Stromal cell of bone marrow (primary cell): ENCODE measurements at places on chromosomes 2 and 18.

DNA sequence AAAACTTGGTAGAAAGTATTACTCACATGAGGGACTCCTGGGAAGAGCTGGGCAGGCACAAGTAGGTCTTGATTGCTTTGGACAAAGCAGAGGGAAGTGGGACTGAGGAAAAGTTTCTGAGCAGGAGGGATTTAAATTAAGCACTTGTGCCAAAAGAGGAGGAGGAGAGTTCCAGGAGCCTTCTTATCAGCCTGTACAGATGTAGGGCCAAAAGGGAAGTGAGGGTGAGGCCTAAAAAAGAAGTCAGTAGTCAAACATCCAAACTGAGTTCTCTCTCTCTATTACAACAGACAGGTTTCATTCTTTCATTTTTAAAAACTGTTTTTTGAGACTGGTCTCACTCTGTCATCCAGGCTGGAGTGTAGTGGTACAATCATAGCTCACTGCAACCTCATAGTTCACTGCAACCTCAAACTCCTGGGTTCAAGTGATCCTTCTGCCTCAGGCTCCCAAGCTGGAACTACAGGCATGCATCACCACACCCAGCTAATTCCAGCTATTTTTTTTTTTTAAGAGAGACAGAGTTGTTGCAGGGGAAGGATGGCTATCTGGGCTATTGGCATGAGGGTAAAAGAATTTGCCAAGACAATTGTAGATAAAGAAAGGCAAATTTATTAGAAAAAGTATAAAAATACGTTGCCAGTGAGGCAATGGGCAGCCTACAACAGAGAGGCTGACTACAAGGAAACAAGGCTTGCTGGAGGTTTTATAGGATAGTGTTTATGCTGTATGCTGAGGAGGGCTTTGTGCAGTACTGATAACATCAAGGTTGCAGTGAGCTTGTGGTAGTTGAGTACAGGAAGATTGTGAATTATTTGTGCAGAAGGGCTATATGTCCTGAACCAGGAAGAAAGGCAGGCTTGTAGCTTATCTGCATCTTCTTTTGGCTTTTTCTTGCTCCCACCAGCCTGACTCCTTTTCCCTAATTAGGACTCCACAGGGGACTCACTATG is 29.0 kb downstream of the CFAP210 start:
- DNase-seq = no peak

- DNase-seq = no peak
These were observed 12.9 kb downstream of the UBR3 start for GRCh38 chr2:169839954-169840746.

DNA sequence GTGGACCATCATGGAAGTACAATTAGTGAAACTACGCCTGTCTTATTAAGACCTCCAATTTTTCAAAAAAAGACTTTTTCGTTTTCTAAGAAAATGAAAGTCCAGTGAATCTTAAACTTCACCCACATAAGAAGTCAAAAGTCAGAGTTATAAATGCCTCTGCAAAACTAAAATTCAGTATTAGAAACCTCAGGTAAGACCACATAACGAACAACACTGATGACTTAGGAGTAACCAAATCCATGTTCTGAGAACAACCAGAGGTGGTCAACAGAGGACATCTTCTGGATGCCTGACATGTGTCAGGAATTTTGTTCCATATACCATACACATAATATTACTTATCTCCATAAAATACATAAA is 62.4 kb downstream of the RPL31 start:
- no peak for DNase-seq

GRCh38 chr2:10209406-10209935 is 86.9 kb downstream of the RRM2 start:
- DNase-seq = no peak

DNA sequence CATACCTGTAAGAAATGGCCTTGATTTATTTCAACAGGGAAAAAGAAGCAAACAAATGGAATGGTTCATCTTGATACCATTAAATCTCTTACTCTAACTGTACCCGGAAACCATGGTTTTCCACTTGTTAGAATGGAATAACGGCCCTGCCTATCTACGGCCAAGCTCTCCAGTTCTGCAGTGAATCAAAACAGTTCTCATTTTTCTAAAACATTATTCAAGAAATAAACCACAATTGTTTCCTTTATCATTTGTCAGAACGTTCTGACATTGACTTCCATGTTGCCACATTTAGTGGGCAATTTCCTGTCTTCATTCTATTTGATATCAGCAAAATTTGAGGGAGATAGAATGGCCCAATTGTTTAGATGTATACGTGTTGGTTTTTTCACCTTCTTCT is 118.8 kb upstream of the CDH19 start:
- DNase-seq = no peak
